Hematopoietic multipotent progenitor cell treated with erythropoietin and hydrocortisone succinate and interleukin-3 and kit ligand, for 15 days (in vitro differentiated cells): ENCODE measurements at places on chromosomes 7 and 10.

GRCh38 chr7:104933521-104933988 is 80.5 kb upstream of the KMT2E start:
- no peak for DNase-seq

DNA sequence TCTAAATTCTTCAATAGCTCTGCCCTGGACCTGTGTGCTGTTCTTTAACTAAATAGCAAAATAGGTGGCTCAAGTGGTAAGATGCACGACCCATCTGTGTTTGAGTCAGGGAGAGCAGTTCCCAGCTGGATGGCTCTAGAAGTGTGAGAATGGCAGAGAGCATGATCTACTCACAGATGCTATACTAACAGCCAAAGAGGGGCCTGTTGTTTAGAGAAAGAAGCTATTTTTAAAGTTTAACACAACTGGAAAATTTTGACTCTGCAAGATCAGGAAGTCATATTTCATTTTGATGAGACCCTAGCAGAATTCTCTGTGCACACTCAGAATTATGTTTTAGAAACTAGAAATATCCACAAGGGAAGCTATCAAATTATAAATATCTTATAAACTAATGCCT is 87.4 kb upstream of the PIP4K2A start:
- no peak for DNase-seq

- DNase-seq = no peak
Observed at GRCh38 chr7:124781418-124781817, 15.8 kb upstream of the GPR37 start.

DNA sequence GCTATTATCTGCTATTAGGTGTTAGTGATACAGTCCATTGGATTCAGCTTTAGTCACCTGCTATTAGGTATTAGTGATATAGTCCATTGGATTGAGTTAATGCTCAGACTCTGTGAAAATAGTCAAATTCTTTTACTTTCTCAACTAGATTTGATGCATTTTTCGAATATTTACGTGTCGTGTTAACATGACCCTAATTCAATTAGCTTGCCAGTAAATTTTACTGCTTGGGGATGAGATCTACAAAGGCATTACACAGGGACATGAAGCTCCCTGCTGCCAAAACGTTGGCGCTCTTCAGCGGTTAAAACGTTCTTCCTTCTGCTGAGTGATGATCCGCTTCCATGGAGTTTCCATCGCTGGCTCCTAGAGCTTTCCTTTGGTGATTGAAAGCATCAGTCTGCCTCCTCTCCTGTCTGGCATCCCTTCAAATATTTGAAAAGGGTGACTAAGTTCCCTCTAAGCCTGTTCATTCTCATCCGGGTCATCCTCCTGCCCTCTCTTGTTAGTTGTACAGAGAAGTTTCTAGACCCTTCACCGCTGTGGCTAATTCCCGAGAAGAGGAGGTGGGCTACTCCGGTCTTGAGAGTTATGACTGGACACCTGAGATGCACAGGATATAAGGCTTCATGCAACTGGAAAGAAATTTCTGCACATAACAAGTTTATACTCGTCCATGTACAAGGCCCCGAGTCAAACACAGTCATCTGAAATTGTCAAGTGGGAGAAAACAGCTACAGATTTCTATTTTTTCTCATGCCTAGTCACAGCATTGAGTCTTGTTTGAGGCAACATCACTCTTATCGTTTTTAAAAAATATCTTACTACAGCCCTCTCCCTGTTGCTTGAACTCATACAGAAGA is 254.0 kb downstream of the KLF6 start:
- DNase-seq = no peak

GRCh38 chr10:88388324-88388723 is 194.8 kb downstream of the RNLS start:
- no peak for DNase-seq

- no peak for DNase-seq
Observed at GRCh38 chr7:16652888-16653287, 6.9 kb downstream of the BZW2 start.

- DNase-seq = no peak
Observed at GRCh38 chr7:155810770-155811559, 1.3 kb downstream of the SHH start.

DNA sequence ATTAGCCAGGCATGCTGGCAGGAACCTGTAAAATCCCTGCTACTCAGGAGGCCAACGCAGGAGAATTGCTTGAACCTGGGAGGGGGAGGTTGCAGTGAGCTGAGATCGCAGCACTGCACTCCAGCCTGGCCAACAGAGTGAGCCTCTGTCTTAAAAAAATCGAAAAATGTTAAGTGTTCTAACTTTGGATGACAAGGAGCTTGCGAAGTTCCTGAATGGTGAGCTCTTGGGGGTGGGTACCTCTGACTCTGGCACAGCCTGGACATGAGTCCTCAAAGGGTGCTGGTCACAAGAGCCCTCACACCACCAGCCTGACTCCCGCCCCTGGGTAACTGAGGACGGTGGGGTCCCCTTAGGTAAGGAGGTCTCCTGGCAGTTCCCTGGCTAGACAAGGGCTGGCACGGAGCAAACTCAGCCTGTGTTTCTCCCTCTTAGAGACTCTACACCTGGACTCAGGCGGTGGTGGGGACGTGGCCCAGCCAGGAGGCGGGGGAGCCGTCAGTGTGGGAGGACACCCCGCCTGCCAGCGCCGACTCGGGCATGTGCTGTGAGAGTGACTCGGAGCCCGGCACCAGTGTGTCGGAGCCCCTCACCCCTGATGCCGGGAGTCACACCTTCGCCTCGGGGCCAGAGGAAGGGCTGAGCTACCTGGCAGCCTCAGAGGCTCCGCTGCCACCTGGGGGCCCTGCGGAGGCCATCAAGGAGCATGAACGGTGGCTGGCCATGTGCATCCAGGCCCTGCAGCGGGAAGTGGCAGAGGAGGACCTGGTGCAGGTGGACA is 24.1 kb downstream of the AMZ1 start:
- DNase-seq = no peak

DNA sequence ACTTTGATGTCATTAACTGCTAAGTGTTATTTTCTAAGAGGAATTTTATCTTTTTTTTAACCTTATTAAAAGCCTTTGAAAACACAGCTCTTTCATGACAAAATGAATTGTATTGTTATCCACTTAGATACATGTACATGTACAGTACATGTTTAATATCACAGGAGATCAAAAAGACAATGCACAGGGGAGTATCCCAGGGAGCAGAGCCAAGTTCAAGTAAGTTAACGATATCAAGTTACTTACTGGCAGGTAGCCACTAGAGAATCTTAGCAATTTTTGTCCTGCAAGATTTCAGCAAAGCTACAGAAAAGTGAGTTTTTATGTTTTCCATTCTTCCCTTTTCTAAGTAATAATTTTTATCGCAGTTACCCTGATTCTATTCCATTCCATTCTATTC is 33.9 kb upstream of the ARL4A start:
- DNase-seq = no peak

DNA sequence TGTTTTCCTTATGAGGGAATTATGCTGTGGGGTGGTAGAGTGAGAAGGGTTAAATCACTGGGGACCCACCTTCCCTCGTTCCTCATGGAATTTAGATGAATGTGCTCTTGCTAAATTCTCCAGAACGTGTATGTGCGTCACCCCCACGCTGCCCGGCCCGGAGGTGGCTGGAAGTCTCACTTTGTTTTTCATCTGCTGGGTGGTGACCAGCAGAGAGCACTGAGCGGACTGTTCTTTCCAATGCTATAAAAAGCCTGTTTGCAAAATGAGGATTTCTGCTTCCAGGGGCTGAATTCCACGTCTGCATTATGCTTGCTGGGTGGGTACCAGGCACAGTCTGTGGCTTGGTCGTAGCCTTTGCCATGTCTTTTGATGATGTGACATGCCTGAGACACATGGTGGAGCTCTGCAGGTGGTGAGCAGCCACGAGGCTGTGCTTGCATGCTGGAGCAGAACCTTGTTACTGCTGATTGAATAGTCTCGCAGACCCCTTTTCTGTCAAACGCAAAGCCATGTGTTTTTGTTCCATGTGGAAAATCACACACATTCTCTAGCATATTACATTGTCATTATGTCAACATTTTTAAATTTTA is 31.9 kb upstream of the INSYN2A start:
- no peak for DNase-seq

DNA sequence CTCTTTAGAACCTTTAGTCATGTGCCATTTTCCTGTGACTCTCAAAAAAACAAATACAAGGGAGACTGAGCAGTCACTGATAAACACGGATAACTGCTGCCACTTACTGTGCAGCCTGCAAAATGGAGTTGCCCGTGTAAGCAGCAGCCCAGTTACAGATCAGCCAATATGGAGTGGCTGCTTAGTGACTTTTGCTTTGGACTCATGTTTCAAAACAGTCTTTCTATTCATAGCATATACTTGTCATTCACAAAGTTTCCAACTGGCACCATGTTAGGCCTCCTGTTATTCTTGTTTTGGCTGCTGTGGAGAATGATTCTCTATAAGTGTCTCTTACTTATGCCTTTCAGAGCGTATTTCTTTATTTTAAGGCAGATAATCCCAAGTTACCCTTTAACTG is 3.0 kb downstream of the FAM204A start:
- DNase-seq = no peak

- no peak for DNase-seq
Observed at GRCh38 chr7:33961948-33962347, 56.6 kb downstream of the BMPER start.

GRCh38 chr7:26091933-26092332 is 60.1 kb upstream of the NFE2L3 start:
- no peak for DNase-seq

DNA sequence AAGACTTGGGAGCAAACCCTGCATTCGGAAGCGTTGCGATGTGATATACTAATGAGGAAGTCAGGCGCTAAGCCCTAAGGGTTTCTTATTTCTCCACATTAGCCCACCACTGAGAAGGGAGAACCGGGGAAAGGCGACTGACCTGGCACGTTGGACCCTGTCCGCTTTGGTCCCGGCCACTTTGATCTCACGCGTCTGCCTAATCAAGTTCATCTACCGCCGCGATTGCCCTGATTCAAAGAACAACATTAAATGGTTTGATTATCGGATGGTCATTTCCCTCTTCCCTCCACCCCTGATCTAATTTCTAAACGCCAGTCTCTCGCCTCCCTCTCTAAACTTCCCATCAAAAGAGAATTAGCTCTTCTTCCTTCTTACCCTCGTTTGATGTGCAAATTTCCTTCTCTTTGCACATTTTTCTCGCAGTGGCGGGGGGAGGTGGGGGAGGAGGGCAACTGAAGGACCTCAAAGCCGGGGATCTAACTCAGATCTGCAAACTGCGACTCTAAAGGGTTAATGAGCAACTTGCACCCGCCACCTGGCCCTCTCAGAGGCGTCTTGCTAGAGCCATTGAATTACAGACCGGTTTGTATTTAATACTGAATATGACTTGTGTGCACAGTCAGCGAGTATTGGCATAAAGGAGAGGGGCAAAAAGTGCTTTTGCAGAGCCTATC is 687 bp upstream of the DKK1 start:
- no peak for DNase-seq

DNA sequence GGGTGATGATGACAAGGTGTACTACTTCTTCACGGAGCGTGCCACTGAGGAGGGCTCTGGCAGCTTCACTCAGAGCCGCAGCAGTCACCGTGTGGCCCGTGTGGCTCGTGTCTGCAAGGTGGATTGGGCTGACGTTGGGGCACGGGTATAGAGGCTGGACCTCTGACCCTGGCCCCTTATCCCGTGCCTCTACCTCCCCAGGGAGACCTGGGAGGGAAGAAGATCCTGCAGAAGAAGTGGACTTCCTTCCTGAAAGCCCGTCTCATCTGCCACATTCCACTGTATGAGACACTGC is 8.4 kb downstream of the MRPL43 start:
- no peak for DNase-seq

- no peak for DNase-seq
Observed at GRCh38 chr10:38146579-38147333, 52.6 kb downstream of the ZNF37A start.

DNA sequence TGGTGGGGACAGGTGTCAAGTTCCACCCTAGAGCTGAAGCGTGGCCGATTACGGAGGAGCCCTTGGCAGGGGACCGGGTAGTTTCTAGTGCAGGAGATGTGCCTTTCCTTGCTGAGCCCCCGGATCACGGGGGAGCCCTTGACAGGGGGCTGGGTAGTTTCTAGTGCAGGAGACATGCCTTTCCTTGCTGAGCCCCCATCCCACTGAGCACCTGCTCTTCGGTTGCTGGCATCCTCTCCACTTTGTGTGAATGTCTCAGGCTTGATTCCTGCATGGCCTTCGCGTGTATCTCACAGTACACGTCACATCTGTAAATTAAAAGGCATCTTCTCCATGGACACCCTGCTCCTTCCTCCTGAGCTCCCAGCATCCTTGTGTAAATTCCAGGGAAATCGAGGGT is 263.5 kb downstream of the ADARB2 start:
- no peak for DNase-seq

DNA sequence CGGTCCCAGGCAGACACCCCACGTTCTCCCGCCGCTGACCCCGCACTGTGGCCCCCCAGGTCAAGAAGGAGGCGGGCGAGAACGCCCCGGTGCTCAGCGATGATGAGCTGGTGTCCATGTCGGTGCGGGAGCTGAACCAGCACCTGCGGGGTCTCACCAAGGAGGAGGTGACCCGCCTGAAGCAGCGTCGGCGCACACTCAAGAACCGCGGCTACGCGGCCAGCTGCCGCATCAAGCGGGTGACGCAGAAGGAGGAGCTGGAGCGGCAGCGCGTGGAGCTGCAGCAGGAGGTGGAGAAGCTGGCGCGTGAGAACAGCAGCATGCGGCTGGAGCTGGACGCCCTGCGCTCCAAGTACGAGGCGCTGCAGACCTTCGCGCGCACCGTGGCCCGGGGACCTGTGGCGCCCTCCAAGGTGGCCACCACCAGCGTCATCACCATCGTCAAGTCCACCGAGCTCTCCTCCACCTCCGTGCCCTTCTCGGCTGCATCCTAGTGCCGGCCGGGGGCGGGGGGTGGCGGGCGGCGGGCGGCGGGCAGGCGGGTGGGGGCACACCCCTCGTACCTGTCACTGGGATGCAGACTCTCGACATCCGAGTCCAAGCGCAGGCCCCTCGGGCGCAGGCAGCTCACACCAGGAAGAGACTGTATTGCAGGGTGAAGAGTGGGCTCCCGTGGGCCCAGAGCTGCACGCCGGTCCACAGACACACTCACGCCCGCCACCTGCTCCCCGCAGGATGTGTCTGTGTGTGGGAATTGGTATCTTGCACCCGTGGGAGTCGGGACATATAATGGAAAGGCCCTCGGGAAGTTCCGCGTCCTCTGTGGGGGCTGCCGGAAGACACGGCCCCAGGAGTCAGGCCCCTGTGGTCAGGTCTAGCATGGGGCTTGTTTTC is 9.6 kb downstream of the MAFK start:
- DNase-seq = no peak
